ENCODE measurements at places on chromosomes 11 and 22.

DNA sequence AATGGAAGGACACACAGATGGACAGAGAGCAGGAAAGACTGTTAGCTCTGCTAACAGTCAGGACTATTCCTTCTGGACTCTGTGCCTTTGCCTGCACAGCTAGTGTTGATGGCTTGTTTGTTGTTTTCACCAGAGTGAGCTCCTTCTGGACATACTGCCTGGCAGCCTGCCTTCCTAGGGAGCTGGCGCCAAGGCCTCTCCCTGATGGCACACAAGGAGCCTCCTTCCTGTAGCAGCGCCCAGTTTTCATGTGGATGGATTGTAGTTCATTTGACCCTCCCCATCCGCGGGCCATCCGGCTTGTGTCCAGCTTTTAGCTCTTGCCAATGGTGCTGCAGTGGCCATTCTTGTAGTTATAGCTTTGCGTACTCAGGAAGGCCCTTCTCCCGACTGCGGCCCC, 16.6 kb upstream of the BCR start:
- DNase-seq, result no peak

DNA sequence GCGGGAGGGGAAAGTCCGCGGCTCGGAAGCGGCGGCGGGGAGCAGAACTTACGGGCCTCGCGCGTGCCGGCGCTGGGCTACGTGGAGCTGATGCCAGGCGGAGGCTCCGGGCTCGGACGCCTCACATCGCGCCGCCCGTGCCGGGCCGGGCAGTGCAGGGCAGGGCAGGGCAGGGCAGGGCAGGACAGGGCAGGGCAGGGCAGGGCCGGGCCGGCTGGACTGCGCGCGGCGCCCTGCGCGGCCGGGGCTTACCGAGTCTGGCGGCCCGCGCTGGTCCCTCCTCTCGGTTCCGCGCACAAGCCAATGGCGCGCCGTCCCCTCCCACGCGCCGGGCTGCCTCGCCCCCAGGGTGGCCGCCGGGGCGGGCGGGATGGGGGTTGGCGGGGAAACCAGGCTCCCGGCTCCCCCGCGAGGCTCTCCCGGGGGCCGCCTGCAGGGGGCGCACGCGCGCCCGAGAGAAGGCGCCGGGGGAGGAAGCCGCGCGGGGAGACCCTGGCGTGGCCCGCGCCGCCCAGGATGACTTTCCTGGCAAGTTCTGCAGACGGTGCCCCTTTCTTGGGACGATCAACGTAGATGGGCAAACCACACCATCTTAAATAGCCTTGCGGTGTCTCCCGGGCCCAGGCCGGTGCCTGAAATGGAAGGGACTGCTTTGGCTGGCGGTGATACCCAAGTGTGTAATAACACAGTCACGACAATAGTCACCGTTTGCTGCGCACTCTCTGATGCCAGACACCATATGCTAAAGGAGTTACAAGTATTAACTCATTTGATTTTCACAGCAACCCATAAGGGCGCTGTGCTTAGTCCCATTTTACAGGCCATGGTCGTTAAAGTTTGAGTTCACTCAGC, at the start of gene TP53I11:
TP53I11 (minus strand) TSS at position 259 of the 852 bp plus-strand sequence. CDS start 12,548 bp downstream, outside the sequence.
- peak; percentile 58 for DNase-seq

DNA sequence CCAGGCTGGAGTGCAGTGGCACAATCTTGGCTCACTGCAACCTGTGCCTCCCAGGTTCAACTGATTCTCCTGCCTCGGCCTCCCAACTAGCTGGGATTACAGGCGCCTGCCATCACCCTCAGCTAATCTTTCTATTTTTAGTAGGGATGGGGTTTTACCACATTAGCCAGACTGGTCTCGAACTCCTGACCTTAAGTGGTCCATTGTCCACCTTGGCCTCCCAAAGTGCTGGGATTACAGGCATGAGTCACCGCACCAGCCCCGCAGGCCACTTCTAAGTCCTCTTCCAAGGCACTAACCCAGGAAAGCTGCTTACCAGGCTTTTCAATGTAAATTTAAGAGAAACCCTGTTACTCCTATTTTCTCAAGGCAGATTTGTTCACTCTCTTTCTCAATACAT, 50.4 kb downstream of the DENND5A start:
- no peak for DNase-seq

DNA sequence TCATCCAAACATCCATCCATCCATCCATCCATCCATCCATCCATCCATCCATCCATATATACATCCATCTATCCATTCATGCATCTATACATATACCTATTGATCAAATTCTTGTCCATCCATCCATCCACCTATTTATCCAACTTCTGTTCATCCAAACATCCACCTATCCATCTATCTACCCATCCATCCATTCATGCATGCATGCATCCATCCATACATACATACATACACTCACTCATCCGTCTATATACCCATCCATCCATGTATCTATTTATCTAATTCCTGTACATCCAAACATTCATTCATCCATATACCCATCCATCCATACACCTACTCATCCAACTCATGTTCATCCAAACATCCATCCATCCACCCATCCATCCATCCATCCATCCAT, 19.3 kb upstream of the YWHAH start:
- no peak for DNase-seq

DNA sequence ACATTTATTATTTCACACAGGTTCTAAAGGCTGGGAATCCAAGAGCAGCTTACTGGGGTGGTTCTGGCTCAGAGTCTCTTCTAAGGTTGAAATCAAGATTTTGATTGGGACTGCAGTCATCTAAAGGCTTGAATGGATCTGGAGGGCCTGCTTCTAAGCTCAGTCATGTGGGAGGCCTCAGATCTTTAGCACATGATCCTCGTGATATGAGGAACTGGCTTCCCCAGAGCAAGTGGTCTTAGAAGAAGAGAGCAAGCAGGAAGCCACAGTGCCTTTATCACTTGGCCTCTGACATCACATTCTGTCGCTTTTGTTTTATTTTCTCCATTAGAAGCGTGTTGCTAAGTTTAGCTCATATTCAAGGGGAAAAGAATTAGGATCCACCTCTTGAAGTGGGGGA, 88.9 kb downstream of the ARFGAP2 start:
- no peak for DNase-seq

DNA sequence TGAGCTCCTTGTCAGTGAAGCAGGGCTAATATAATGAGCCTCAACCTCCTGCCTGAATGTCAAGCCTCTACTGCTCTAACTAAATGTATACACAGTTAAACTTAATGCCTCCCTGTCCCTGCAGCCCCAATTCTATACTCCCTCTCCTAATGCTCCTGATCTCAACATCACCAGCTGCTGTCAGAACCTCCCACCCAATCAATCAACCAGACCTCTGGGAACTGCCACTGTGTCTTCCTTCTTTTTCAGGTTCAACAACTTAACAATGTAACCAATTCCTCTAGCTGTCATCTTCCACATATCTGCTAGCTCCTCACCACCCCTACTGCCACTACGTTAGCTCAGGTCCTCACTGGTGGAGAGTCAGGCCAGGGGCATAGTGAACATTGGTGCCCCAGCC, 339.8 kb upstream of the NARS2 start:
- no peak for DNase-seq

DNA sequence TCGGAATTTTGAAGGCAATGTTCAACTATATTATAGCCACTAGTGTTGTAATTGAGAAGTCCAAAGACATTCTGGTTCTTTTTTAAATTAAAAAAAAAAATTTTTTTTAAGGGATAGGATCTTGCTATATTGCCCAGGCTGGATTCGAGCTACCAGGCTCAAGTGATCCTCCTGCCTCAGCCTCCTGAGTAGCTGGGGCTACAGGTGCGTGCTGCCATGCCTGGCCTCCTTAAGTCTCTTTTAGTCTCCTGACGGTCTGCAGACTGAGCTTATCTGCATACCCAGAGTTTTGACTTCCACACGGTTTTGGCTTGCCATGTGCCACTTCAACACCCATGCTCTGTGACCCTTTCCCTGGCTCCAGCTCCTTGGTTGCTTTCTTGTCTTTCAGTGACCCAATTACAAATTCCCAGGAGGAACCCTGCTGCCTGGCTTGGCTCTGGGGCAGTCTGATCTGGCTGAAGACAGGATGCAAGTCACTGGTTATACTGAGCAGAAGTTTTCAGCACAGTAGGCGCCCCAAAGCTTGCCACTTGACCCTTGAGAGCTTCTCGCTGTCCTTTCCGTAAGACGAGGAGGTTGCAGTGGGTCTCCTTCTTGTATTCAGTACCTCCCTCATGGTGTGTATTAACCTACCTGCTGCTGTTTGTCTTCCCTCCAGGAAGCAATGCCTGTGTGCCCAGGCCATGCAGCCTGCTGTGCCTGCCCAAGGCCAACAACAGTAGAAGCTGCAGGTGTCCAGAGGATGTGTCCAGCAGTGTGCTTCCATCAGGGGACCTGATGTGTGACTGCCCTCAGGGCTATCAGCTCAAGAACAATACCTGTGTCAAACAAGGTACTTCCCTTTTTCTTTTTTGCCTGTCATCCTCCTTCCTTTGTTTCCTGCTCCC, 113.8 kb upstream of the SORL1-AS1 start:
- DNase-seq, result no peak

DNA sequence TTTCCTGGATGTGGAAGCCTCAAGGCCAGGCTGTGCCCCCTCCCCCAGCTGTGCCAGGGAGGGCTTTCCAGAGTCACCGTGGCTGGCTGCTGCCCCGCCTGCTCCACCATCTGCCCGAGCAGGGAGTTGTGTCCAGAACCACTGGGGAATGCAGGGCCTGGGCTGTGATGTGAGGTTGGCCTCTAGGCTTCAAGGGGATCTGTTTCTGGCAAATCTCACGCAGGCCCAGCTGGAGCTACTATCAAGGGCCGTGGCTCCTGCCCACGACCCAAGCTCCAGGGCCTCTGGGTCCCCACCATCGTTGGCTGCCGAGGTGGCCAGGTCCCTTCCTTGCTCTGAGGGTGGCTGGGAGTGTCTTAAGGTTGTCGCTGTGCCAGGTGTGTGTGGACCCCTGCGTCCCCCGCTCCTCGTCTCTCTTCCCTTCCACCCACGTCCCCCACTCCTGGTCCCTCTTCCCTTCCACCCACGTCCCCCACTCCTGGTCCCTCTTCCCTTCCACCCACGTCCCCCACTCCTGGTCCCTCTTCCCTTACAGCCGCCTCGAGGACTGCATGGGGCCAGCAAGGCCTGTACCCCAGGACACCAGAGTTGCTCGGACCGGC, 6.1 kb downstream of the BRSK2 start:
- no peak for DNase-seq

DNA sequence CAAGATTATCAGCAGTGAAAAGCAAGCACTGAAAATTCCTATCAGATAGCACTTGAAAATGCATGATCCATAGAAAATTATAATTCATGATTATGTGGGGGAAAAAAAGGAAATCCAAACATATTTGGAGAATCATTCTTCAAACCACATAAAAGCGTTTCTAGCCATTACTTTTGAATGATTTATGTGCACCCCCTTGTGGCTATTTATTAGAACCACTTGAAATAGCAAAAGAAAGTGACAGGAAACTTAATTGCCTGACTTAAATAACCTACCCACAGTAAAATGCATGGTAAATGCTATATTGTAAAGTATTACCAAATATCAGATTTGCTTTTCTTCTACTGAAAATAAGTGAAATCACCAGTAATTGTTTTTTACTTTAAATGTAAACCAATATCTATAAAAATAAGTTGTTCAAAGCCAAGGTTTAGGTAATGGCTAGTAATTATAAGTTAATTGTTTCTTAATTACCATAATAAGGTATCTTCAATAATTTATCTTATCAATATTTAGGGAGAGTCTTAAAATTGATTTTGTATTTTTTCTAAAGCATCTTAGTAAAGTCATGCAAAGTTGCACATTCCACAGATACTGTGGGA, 168.5 kb downstream of the ARHGAP42 start:
- DNase-seq, result no peak

DNA sequence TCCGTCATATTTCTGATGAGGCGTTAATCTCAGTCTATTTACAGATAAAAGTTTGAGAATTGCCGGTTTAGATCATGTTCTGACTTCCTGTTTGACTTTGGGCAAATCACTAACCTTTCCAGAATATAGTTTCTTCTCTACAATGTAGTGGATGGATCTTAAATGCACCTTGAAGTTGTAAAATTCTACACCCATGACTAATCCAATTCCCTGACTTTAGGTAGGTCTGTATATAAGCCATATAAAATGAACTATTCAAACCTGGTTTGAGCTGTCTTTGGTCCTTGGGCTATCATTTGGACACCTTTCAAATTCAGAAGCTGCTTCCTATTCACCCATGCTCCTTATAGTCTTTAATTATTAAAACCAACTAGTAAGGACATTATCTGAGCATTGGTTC, 52.2 kb upstream of the BLID start:
- no peak for DNase-seq

DNA sequence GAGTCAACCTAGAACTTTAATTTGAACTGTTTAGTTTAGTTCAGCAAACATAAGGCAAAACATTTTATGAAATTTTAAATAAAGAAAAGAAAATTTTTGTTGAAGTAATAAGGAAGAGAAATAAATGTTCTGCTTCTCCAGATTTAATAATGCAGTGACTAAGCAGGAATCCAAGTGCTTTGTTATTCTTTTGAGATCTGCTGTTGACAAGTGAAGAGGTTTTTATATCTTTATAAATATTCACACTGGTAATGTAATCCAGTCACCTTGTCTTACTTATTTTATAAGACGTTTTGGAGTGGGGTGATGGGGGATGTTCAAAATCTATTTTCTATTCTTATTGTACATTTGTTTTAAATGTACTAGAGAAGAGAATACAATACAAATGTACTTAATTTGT, 725.9 kb upstream of the CCDC179 start:
- no peak for DNase-seq

DNA sequence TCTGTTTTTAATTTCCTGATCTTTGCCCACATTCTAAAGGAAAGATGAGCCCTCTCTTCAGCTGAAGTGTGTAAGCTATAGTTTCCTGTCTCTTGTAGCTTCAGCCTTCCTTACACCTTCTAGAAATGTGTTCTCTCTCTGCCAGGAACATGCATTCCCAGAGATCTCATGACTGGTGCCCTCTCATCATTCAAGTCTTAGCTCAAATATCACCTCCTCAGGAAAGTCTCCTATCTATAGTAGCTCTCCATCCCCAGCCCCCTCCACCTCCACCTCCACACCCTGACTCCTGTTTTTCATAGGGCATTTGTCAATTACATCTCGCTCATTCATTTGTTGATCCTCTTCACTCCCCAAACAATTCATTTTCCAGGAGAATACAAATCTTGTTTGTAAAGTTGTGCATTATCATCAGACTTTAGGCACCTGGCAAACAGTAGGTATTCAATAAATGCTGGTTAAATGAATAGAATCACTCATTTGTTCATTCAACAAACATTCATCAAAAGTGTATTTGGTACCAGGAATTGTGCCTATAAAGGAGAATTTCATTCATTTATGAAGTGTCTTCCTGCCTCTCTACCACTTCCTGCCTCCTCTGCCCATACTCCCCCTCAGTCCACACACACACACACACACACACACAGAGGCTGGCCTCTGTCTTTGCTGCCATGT, 160.3 kb downstream of the BBOX1 start:
- no peak for DNase-seq

DNA sequence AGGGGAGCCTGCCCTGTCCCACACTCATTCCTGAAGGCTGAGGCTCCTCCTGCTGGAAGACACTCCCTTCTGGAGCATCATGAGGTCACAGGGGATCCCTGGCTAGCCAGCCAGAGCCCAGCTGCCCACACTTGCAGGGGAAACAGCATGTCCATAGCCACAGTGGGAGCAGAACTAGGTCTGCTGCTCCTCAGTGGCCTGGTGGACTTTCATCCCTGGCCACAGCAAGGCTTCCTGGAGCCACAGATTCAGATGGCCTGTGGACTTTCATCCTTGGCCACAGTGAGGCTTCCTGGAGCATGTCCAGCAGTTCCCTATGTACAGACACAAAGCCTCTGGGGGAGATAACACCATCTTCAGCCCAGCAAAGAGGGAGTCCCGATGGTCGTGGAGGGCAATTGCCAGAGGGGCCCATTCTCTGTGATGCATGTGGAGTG, 5.9 kb upstream of the APOL6 start:
- DNase-seq, result no peak
